Astrocyte (in vitro differentiated cells and primary cell): ENCODE measurements at places on chromosomes 16 and 17.
A peak's percentile ranks its signal among the peaks of the same experiment; 100 is the strongest.

DNA sequence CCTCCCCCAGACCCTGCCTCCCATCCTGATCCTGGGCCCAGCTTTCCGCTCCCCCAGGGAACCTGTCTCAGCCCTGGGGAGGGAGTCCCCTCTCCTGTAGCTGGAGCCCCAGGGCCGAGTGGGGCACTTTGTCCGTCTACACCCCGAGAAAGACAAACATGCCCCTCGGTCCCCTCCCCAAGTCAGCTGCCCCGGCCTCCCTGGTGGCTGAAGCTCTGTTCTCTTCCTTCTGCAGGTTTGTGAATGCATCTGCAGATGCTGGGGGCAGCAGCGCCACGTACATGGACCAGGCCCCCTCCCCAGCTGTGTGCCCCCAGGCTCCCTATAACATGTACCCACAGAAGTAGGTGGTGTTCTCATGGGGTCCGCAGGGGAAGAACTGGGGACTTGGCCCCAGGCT, 20.8 kb downstream of the STAT5A start:
- DNase-seq = no peak

DNA sequence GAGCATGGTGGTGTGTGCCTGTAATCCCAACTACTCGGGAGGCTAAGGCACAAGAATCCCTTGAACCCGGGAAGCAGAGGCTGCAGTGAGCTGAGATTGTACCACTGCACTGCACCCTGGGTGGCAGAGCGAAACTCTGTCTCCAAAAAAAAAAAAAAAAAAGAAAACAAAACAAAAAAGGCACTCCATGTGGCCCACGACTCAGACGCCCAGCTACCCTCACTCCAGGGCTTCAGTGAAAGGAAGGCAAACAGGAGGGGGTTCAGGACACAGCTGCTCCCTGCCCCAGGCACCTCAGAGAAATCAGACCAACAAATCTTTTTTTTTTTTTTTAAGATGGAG, 91.7 kb downstream of the LITAF start:
- DNase-seq = no peak

DNA sequence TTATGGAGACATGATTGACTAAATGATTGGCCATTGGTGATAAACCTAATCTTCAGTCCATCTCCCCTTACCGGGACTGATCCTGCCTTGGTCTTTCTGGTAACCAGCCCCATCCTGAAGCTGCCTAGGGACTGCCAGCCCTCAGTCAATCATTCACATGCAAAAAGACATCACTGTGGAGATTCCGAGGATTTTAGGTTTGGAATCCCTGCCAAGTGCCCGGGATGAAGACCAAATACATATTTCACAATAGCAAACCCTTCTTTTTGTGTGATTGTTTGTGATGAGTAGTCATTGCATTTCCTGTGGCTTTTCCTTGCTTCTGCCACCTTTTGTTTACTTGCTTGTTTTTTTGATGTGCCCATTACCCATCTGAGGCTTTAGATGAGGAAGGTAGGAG, 44.0 kb downstream of the EPN2 start:
- no peak for DNase-seq

DNA sequence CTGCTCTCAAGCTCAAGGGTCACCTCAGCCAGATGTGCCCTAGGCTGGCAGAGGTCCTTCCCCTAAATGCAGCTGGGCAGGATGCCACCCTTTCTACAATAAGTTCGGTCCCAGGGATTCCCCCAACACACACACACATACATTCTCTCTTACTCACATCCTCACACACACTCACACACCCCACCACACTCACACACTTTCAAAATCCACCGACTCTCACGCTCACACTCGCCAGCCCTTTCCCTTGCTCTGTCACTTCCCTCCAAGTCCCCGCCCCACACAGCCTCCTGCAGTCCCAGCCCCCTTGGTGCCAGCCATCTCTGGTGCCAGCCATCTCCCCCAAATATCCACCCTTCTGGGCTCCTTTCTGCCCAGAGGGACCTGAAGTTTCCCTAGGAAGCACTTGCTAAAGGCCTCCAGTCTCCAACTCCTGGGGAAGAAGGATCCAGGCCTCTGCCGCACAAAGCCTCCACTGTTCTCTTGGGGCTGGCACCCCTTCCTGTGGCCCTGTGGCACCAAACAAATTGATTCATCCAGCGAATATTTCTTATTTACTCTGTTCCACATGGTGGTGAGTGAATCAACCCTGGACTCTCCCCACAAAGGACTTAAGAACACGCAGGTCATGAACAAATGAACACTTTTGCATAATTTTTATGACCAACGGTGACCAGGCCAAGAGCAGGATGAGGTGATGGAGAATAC, 3.8 kb upstream of the USP36 start:
- DNase-seq = peak; percentile 29

- DNase-seq = no peak
Observed at GRCh38 chr17:81460856-81461460, 51.6 kb downstream of the ACTG1 start.

- no peak for DNase-seq
Observed at GRCh38 chr16:52450916-52451315, 96.0 kb downstream of the TOX3 start.

DNA sequence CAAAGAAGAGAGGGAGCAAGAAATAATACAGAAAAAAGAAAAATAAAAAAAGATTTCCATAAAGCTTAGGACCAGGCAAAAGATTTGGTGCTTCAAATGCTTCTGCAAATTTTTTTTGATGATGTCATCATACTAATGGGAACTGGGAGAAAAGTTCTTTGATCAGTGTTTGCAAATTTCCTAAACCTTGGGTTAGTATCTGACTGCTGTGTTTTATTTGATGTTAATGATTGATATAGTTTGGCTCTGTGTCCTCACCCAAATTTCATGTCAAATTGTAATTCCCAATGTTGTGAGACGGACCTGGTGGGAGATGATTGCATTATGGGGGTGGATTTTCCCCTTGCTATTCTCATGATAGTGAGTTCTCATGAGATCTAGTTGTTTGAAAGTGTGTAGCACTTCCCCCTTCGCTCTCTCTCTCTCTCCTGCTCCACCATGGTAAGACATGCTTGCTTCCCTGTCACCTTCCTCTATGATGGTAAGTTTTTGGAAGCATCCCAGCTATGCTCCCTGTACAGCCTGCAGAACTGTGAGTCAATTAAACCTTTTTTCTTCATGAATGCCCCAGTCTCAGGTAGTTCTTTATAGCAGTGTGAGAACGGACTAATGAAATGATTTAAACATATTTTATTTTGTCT, 72.6 kb downstream of the TMEM100 start:
- no peak for DNase-seq
